ENCODE measurements at places on chromosomes 11 and 22.
A peak's percentile ranks its signal among the peaks of the same experiment; 100 is the strongest.

GRCh38 chr11:113555071-113555619 is 79.9 kb upstream of the DRD2 start:
- DNase-seq, result no peak

GRCh38 chr22:43236411-43237166 is 49.7 kb upstream of the TTLL12 start:
- DNase-seq, result no peak

GRCh38 chr11:69888483-69889181 is 69.4 kb upstream of the FGF3 start:
- DNase-seq, result peak; percentile 21

- DNase-seq, result peak; percentile 45
Measured at GRCh38 chr11:66579017-66579606, 10.7 kb upstream of the CTSF start.

DNA sequence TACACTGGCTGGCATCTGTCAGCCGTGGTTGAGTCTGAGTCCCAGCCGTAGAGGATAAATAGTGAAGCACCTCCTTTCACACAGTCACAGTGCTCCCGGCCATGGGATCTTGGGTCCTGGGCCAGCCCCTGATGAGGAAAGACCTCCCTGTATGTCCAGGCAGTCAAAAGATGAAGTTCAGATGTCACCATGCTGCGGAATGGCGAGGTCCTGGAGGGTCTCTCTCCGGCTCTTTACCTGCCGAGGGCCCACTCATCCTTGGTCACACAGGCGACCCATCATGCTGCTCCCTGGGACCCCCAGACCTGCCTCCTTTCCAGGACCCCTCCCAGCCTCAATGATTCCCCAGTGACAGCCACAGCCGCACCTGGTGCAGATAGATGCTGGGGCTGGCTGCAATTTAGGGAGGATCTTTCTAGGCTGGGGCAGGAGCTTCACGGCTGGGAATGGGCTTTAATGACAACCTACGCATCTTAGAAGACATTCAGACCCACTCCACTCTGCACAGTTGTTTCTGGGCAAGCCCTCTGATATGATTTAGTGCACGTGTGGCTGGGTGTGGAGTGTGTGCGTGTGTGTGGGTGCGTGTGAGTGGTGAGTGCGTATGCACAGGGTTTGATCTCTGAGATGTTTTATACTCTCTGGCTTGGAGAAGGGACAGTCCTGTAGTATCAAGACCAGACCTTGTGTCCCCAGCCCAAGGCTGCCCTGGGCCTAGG is 79.7 kb downstream of the FBLN1 start:
- no peak for DNase-seq

DNA sequence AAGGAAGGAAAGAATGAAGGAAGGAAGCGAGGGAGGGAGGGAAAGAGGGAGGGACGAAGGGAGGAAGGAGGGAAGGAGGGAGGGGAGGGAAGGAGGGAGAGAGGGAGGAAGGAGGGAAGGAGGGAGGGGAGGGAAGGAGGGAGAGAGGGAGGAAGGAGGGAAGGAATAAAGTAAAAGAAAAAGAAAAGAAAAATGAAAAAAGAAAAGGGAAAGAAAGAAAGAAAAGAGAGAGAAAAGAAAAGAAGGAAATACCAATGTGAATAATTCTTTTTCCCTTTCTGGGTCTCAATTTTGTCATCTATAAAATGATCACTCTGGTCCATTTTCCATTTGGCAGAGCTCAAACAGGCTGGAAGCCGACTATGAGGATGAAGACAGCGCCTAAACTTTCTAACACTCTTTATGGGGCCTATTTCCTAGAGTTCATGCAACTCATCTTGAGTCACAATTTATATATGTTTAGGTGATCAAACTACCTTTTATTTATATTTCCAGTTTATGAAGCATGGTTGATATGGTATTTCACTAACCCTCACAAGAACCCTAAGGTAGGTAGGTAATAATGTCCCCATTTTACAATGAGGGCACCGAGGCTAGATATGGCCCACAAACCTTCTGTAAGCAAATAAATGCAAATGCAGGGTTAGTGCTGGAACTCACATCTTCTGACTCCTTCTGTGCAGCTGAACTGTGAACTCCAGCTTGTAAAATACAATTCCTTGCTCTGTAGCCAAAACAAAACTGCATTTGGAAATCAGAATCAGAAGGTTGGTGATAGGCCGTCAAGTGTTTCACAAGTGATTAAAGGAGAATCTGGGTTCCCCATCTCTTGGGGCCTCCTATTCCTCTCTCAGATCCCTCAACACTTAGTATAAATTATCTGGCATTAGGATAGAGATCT is 434.3 kb downstream of the ETS1 start:
- no peak for DNase-seq
